ENCODE measurements at places on chromosomes 16 and 17.

DNA sequence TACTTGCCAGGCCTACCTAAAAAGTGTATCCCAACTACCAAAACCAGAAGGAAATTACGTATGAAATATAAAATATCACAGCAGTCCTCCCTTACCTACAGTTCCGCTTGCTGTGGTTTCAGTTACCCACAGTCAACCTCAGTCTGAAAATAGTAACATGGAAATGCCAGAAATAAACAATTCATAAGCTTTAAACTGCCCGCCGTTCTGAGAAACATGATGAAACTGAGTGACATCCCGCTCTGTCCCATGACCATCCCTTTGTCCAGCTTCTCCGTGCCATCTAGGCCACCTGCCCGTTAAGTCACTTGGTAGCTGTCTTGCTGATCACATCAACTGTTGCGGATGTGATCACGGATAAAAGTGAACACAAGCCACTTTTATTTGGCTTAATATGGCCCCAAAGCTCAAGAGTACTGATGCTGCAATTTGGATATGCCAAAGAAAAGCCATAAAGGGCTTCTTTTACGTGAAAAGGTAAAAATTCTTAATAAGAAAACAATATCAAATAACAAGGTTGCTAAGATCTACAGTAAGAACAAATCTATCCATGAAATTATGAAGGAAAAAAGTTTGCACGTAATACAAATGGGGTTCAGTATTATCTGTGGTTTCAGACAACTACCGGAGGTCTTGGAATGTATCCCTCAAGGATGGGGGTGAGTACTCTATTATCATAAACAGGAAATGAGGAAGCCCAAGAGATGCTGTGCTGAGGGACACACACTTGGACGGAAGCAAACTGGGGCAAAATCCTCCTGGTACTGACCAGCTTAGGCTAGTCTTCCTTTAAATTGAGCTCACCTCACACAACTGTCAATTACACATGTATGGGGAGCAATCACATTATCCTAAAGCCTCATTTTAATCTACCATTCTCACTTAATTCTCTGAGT lies 8.2 kb downstream of the USP22 start:
- DNase-seq: no peak

GRCh38 chr17:2692781-2693135 lies 18.8 kb downstream of the CLUH start:
- DNase-seq: no peak

DNA sequence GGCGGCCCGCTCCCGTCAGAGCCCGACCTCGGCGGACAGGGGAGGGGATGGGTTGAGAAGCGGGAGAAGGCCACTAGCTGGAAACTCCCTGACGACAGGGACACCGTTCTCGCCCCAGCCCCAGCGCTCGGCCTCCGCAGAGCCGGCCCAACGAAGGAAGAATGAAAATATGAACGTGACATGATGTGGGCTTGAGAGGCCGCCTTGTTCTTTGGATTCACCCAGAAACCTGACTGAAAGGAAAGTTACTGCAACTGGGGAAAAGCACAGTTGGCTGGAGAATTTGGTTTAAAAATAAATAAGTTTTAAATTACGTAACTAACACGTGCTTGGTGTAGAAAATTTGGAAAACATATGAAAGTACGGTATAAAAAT lies 21.1 kb downstream of the NPTX1 start:
- DNase-seq: no peak

GRCh38 chr17:76019833-76020467 lies 7.2 kb downstream of the EVPL start:
- no peak for DNase-seq

- no peak for DNase-seq
Measured at GRCh38 chr17:17712268-17712924, 31.1 kb downstream of the RAI1 start.

DNA sequence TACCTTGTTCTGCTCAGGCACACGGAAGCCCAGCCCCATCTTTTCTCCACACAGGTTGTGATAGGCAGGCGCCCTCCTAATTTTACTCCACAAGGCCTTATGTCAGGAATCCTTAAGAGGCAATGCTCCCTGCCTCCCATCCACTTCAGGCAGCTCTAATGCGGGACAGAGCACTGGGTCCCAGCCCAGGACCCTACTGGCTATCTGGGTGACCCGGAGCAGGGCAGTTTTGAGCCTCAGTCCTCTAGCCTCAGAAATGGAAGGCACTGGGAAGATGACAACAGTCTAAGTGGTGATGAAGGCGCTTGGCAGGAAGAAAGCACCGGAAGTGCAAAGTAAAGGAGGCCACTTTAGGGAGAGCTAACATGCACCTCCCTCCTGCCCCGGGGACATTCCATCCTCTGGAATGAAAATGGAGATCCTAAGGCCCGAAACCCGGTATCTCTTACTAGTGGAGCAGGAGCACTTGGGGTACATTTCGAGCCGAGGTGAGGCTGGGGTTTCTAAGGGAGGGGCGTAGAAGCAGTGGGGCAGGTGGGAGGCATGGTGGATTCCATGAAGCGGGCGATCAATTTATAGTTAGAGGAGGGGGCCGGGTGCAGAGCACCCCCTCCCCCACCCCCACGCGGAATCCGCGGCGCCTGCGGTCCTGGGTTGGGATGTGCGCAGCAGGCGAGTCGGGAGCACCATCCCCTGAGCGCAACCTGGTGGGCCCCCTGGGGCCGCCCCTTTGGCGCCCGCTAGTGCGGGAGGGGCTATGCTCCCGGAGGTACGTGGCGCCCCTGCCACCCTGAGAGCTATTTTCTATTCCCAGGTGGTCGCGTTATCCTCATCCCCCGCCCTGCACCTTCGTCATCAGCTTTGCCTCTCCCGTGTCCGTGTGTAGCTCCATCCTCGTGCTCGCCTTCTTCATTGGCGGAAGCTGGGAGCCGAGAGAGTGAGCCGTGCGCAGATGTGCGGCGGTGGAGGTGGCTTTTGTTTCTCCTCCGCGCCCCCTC lies 4.9 kb downstream of the MT1F start:
- DNase-seq: no peak

GRCh38 chr17:2084036-2084765 lies 29.3 kb downstream of the HIC1 start:
- no peak for DNase-seq

GRCh38 chr17:72517413-72518158 lies 396.8 kb downstream of the SOX9 start:
- no peak for DNase-seq

Data from NCI-H1694 (cell line).